Stimulated activated CD4-positive, alpha-beta T cell treated with anti-CD3 and anti-CD28 coated beads, Interleukin-2, amount 100 ng/mL, for 24 hours (primary cell): ENCODE measurements at places on chromosomes 6 and 20.

DNA sequence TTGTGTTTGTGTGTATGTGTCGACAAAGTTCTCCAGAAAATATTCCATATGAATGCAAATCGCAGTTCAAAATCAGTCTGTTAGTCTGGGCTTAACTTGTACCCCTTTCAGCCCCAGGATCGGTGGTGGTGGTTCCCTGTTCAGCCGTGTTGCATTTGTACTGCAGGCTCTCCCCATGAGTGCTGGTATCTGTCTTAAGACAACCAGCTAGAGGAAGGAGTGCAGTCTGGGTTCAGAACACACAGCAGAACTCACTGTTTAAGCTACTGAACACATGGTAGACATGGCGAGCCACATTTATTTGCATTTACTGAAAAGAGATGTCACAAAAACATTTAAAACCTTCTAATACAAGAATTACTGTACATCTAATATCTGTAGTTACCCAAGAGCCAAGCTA is 192.1 kb downstream of the ARID1B start:
- no peak for DNase-seq

GRCh38 chr20:14127514-14128223 is 132.4 kb downstream of the MACROD2 start:
- no peak for DNase-seq

GRCh38 chr20:60057123-60057865 is 99.1 kb downstream of the CDH26 start:
- peak; percentile 61 for DNase-seq

GRCh38 chr6:38846844-38847243 is 131.7 kb downstream of the DNAH8 start:
- DNase-seq, result no peak

- no peak for DNase-seq
These were observed 19.2 kb upstream of the QKI start for GRCh38 chr6:163395122-163395830.

- no peak for DNase-seq
These were observed 45.0 kb downstream of the SLC23A2 start for GRCh38 chr20:4956200-4956810.

- DNase-seq, result no peak
These were observed 16.3 kb downstream of the SAMD3 start for GRCh38 chr6:130206479-130206878.

DNA sequence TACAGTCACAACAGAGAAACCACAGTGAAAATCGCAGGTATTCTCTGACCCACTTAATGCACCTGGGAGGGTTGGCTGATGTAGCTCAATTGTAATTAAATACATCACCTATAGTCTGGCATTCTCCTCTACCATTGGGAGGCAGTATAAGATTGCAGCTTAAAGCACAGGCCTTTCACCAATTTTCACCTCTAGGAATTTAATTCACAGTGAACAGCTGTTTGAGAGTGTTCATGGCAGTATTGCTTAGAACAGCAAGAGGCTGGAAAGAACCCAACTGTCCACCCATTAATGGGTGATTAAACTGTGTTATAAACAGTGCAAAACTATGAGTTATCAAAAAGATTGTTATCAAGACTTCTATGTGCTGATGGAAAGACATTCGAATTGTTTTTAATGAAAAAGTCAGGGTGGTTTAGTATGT is 2.0 kb downstream of the EDEM2 start:
- no peak for DNase-seq

GRCh38 chr6:160007611-160008010 is 38.7 kb downstream of the IGF2R start:
- no peak for DNase-seq

DNA sequence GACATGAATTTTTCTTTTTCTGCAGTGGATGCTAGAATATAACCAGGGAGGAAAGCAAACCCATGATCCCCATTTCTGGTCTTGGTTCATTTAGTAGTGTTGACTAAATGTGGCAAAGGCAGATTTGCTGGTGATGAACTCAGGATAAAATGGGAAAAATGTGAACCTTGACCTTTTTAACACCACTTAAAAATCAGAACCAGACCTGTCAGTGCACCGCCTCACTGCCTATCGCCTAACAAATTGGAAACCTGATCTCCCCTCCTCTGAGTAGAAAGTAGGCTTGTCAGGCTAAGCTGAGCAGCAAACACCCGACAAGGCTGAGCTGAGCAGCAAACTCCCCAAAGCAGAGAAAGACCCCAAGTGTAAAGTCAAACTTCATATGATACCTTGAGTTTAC is 254.8 kb downstream of the FOXC1 start:
- no peak for DNase-seq
